ENCODE measurements at places on chromosomes 5 and 9.

DNA sequence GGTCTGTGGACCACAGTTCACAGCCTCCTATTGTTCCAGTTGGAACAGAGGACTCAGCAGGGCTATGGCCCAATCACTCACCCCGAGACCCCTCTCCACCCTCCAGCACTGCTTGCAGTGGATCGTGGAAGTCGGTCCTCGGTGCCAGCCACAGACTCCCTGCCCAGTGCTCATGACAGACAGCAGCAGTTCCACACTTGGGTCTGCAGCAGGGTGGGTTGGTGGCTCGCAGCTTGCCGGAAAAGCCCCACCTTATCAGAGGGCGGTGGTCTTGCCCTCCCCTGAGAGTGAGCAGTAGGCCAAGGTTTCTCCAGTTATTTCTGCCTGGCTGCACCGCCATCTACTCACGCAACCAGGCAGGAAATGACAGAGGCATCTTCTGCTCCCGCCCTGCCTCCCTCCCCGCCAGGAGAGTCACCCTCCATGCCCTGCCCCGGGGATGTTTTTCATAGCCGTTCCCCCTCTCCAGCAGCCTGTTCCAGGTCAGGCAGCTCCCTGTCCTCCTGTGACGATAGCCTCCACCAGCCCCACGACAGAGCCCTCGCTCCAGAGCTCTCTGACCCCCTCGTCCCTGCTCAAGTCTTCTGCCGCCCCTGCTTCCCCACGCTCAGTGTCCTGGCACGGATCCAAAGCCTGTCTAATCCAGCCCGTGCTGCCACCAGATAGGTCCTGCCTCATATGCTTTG, 34.5 kb downstream of the UNC5A start:
- no peak for DNase-seq

GRCh38 chr9:77488439-77489126, 159.5 kb downstream of the GNA14 start:
- DNase-seq: no peak

- peak; percentile 80 for DNase-seq
Measured at GRCh38 chr9:112793213-112793810, 42.8 kb downstream of the SNX30 start.

GRCh38 chr5:143023411-143024096, 253.4 kb downstream of the ARHGAP26 start:
- DNase-seq: peak; percentile 55

- DNase-seq: no peak
Measured at GRCh38 chr9:110969971-110970386, 68.3 kb downstream of the LPAR1 start.

DNA sequence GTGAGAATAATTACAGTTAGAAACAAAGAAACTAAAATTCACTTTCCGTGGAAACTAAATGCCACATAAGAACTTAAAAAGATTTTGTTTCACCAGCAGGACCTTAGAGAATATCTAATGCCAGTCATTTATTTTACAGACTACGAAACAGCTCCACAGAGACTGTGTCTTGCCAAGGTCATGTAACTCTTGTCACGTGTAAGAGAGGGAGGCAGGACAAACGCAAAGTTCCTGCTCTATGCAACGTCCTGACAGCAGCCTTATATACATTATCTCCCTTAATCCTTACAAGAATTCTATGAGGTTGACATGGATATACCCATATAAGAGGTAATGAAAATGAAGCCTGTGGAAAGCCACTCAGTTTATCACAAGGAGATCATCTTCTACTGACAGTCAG, 39.4 kb downstream of the CTNNAL1 start:
- DNase-seq: no peak

- DNase-seq: no peak
Measured at GRCh38 chr5:10793785-10794184, 32.8 kb upstream of the DAP start.

DNA sequence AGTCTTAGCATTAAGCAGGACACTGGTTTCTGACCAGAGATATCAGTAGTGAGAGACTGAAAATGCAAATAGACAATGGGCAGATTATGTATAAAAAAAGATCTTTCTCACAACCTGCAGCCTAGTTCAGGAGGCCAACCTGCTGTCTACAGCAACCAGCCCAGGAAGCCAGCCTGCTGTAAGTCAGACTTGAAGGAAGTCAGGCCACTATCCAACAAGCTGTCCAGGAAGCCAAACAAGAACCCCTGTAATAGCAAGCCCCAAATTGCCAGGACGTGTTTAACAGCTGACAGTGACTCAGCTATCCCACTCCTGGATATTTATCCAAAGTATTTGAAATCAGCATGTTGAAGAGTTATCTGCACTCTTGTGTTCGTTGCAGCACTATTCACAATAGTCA, 121.8 kb upstream of the SPIN1 start:
- no peak for DNase-seq

DNA sequence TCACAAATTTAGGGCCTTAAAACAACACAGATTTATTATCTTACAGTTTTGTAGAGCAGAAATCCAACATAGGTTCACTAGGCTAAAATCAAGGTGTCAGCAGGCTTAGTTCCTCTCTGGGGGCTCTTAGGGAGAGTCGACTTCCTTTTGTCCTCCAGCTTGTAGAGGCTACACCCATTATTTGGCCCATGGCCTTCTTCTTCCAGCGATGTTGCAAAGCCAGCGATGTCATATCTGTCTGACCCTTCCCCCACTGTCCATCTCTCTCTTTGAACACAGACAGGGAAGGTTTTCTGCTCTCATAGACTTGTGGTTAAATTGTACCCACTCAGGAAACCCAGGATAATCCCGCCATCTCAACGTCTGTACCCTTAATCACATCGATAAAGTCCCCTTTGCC, 60.3 kb upstream of the SHB start:
- DNase-seq: no peak

DNA sequence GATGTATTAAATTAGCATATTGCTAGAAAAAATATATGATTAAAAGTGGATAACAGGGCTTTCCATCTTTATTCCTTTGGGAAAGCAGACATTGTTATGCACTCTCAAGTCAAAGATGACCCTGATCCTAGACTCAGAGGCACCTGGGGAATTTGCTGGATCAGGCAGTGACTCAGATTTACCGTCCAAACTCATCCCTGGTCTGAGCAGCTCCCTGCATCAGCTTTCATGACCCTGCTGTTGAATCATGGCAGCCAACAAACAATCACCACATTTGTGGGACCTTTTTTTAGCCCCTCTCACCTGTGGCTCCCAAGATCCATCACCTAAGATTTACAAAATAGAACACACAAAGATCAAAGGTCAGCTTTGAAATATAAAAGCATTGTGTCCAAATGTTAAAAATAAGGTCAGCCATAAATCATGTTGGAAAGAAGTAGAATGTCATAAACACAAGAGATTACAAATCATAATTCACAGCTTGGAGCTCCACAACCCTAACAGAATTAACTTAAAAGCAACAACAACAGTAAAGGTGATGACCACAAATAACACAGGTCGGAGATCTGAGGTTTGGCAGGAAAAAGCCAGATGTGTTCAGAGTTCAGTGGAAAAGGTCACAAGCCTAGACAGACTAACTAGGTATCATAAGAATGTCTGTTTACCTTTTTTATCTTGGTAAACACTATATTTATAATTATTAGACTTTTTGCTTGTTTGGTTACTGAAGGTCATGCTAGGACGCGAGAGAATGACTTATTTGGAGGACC, 55.5 kb downstream of the ZFAND5 start:
- no peak for DNase-seq

DNA sequence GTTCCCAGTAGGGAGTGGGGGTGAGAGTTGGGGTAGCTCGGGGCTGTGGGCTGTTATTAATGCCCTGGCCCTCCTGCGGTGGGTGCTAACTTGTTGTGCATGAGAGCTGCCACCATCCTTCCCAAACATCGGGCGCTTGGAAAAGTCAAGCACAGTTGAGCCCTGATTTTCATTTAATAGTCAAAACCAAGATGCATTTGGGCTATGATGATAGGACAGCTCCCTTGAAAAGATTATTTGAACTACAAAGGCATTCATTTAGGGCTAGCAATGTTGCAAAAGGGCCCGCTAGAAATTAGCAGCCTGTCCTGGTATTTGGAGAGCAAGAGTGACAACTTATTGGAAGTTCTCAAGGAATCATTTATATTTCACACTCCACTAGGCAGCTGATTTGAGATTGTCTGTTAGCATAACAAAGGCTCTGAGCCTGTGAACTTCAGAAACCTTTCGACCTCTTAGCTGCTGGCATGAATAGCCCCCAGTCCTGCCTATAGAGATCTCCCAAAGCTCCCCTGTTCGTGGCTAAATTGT, 128.2 kb upstream of the TMEM161B start:
- DNase-seq: no peak

GRCh38 chr9:116944714-116945534, 257.8 kb downstream of the TRIM32 start:
- DNase-seq: no peak

DNA sequence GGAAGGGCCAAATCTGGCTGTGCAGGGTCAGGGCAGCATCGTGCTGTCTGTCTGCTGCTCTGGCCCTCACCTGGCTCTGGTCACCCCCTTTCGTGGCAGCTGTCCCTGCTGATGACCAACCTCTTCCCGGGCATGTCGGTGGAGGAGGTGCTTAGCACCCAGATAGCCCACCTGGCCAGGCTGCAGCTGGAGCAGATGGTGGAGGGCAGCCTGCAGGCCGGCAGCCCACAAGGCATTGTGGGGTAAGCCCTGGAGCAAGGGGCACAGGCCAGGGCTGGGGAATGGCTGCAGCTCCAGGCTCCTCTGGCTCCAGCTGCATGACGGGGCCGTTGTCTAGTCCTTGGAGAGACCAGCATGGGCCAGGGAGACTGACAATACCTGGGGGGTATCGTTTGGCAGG, 8.2 kb downstream of the TOR2A start:
- no peak for DNase-seq

DNA sequence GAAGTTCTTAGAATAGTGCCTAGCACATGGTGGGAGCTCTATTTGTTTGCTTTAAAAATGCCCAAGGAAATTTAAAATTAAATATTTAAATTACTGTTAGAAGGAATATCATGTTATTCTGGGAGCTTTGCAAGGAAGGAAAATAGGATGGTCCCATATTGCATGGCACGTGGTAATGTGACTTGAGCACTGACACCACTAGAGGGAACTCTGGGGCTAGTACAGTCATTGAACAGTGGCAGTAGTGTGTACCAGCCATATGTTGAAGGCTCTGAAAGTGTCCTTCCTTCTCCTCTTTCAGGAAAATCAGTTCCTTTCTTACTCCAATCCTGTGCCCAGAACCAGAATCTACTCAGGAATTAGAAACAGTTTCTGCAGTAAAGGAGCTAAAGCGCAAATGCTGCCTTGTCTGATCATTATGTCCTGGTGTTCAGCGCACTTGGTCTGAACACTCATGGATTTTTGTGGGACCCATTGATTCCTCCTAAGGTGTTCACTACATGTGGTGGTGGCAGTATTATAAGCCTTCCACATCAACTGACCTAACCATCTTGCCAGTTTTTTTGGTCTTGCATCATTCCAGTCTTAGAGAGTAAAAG, 54.1 kb downstream of the GDA start:
- DNase-seq: no peak

GRCh38 chr9:86202338-86202882, 57.0 kb downstream of the C9orf153 start:
- peak; percentile 5 for DNase-seq

- no peak for DNase-seq
Measured at GRCh38 chr5:125140855-125141254, 394.4 kb upstream of the ZNF608 start.

- DNase-seq: peak; percentile 77
Measured at GRCh38 chr9:99057665-99058625, 47.0 kb upstream of the TGFBR1 start.

- no peak for DNase-seq
Measured at GRCh38 chr9:14030375-14031059, 283.4 kb downstream of the NFIB start.

GRCh38 chr9:88801214-88801796, 190.0 kb upstream of the S1PR3 start:
- no peak for DNase-seq

- DNase-seq: no peak
Measured at GRCh38 chr5:12883395-12883794, 979.1 kb upstream of the CTNND2 start.

GRCh38 chr5:147751156-147751830, 31.2 kb downstream of the JAKMIP2 start:
- DNase-seq: no peak

DNA sequence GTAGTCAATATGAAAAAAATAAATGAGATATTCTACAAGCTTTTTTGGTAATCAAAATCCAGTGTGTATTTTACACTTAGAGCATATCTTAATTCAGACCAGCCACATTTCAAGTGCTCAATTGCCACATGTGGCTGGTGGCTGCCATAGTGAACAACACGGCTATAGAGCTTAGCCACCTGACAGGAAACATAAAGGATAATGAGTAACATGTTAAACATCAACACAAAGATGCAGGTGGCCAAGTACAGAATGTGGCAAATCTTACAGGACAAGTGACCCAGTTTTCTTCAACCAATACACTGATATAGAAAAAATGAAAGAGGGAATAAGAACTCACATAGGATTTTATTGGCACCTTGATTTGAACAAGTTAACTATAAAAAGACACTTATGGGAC, 61.4 kb downstream of the KIF24 start:
- no peak for DNase-seq

GRCh38 chr9:4927701-4928100, 57.4 kb upstream of the JAK2 start:
- no peak for DNase-seq

- no peak for DNase-seq
Measured at GRCh38 chr5:93191035-93191817, 389.8 kb downstream of the NR2F1-AS1 start.

DNA sequence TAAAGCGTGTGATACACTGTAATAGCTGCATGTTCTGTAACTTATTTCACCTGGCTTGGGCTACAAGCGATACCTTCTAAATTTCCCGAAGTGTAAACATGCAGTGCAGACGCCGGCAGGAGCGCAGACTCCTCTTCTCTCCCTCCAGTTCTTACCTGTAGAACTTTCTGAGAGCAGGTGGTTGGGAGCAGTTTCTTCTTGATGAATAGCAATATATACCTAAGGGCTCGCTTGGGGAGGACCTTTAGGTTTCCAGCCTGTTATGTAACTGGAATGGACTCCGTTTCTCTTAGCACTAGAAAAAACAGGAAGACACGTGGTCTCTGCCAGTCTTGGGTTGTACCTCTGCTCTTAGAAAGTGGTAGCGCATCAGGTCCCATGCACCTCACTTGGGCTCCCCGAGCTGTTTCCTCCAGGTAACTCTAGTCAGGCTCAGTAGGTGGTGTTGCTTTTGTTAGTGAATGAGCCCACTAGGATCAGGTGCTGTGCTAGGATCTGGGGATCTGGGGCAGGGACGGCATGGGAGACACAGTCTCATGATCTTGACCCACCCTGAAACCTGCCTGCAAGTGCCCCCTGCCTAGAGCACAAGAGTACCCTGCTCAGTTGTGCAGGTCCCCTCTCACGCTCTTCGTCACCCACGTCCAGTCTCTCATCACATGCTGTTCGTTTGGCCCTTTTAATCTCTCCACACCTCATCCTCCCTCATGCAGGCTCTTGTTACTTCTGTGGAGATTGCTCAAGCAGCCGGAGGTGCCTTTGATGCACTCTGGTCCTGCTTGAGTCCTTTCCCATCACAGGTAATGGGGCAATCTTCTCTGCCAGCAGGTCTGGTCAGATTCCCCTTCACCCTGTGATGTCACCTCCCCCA, 2.8 kb downstream of the TENT4A start:
- no peak for DNase-seq

- no peak for DNase-seq
Measured at GRCh38 chr5:156124708-156125107, 202.3 kb upstream of the SGCD start.

All from activated naive CD8-positive, alpha-beta T cell treated with anti-CD3 and anti-CD28 coated beads for 36 hours (primary cell).